ENCODE measurements at places on chromosomes 7 and 10. TPM values are rescaled to one million over a fixed set of nuclear protein-coding genes. Genes with fewer than 3 reads are reported as not detected.

ADCY1 gene
- 0.72 TPM for total RNA-seq

GARIN1A gene
- total RNA-seq: 1.2 TPM

CRTAC1 gene
- not detected for total RNA-seq

LBX1 gene
- 0.08 TPM for total RNA-seq

MMD2 gene
- total RNA-seq: not detected

IL2RA gene
- not detected for total RNA-seq

EPDR1 gene
- total RNA-seq: 27.8 TPM

PGAM2 gene
- total RNA-seq: not detected

IQUB gene
- 0.81 TPM for total RNA-seq

HKDC1 gene
- 0.16 TPM for total RNA-seq

CDH23 gene
- total RNA-seq: 0.25 TPM

DKK1 gene
- total RNA-seq: 123 TPM

LRIT1 gene
- total RNA-seq: not detected

GDF2 gene
- not detected for total RNA-seq

ADAMTS14 gene
- 2.0 TPM for total RNA-seq

AKR1C4 gene
- not detected for total RNA-seq

SPDYE3 gene
- total RNA-seq: not detected

VAX1 gene
- not detected for total RNA-seq

MORN4 gene
- 10.1 TPM for total RNA-seq

CALHM2 gene
- total RNA-seq: 57.6 TPM

TACC2 gene
- total RNA-seq: 9.2 TPM

TLX1 gene
- total RNA-seq: not detected

BCL7B gene
- total RNA-seq: 23.4 TPM

SPDYE18 gene
- total RNA-seq: not detected

MACROH2A2 gene
- total RNA-seq: 10.0 TPM

TET1 gene
- total RNA-seq: 9.3 TPM

CRYGN gene
- 0.16 TPM for total RNA-seq

CCDC3 gene
- total RNA-seq: 3.9 TPM

MMRN2 gene
- 5.1 TPM for total RNA-seq

PIP gene
- total RNA-seq: not detected

TAS2R41 gene
- total RNA-seq: not detected

PSD gene
- total RNA-seq: 1.3 TPM

CPEB3 gene
- total RNA-seq: 1.7 TPM

LEP gene
- under 0.01 TPM for total RNA-seq

STEAP1B gene
- 38.6 TPM for total RNA-seq

IKZF1 gene
- total RNA-seq: not detected

GLI3 gene
- 7.0 TPM for total RNA-seq

FAM24B gene
- 4.3 TPM for total RNA-seq

NKX2-3 gene
- total RNA-seq: not detected

All from fibroblast of the aortic adventitia (primary cell).